ENCODE measurements at places on chromosomes 1 and 21. TPM values are rescaled to one million over a fixed set of nuclear protein-coding genes. Genes with fewer than 3 reads are reported as not detected.

Gene VCAM1
- polyA plus RNA-seq = 7.6 TPM

GRCh38 chr1:32052887-32053286, 19.9 kb upstream of the TMEM39B start:
- no peaks in the 10 kb centered on the region for H3K4me1 ChIP-seq
- H3K4me3 ChIP-seq = no peak overlapping the region
- no peaks in the 10 kb centered on the region for H3K27me3 ChIP-seq
- H3K27ac ChIP-seq = no peak overlapping the region
- DNase-seq = no peak

Gene NBPF8
- 9.9 TPM for polyA plus RNA-seq

- H3K36me3 ChIP-seq = no peaks in the 10 kb centered on the region
- peak overlapping the region; percentile 94 for H3K27ac ChIP-seq
- no peaks in the 10 kb centered on the region for H3K4me1 ChIP-seq
- H3K27me3 ChIP-seq = no peaks in the 10 kb centered on the region
- H3K4me3 ChIP-seq = peak overlapping the region; percentile 96
These were observed 1.3 kb downstream of the POU2F1 start for GRCh38 chr1:167221738-167222610.

DNA sequence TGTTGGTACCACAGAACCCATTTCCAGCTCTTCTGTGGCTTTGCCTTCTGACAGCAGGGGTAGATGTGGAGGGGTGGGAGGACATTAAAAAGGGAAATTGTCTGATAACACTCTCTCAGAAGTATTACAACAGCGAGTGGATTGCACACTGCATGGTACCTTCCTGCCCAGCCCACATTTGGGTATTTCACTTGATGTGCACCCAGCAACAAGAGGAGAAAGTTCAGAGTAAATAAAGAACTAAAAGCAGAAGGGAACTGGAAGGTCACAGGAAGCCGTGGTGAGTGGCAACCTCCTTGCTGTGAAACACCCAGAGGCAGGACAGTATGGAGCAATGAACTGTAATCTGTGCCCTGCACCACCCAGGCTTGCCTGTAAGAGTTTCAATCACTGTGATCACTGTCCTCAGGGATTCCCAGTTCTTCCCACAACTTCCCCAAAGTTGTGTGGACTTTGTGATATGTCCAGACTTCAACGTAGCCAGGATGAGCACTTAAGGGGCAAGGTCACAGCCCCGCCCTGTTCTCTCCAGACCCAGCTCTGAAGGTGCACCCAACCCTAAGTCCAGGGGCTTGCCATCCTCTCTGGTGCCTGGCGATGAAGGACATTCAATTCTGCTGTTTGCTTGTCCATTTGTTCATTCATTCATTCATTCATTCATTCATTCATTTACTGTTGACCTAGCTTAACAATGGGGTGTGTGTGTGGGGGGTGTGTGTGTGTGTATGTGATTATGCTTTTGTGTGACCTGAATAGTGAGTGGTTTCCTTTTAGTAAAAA, 18.7 kb upstream of the F5 start:
- no peak overlapping the region for H3K27ac ChIP-seq
- peaks cover 2% of the 10 kb centered on the region for H3K4me1 ChIP-seq
- no peaks in the 10 kb centered on the region for H3K36me3 ChIP-seq
- no peak overlapping the region for H3K4me3 ChIP-seq

GRCh38 chr21:38567335-38567969, 69.2 kb upstream of the ERG start:
- H3K4me3 ChIP-seq = no peak overlapping the region
- H3K36me3 ChIP-seq = no peaks in the 10 kb centered on the region
- H3K27ac ChIP-seq = no peak overlapping the region
- H3K4me1 ChIP-seq = no peaks in the 10 kb centered on the region

Gene AKNAD1
- polyA plus RNA-seq = 0.02 TPM

- no peak overlapping the region for H3K27ac ChIP-seq
- DNase-seq = no peak
- no peaks in the 10 kb centered on the region for H3K27me3 ChIP-seq
- H3K4me3 ChIP-seq = no peak overlapping the region
These were observed 454.8 kb downstream of the KIF26B start for GRCh38 chr1:245609354-245610150.

GRCh38 chr1:218296162-218296561, 11.1 kb downstream of the RRP15 start:
- no peak overlapping the region for H3K4me3 ChIP-seq
- H3K4me1 ChIP-seq = peaks cover 8% of the 10 kb centered on the region
- no peaks in the 10 kb centered on the region for H3K27me3 ChIP-seq
- DNase-seq = no peak

- peaks cover 11% of the 10 kb centered on the region for H3K4me1 ChIP-seq
- no peaks in the 10 kb centered on the region for H3K27me3 ChIP-seq
- DNase-seq = no peak
- H3K27ac ChIP-seq = no peak overlapping the region
- H3K4me3 ChIP-seq = no peak overlapping the region
These were observed 27.9 kb downstream of the CASZ1 start for GRCh38 chr1:10768552-10768951.

DNA sequence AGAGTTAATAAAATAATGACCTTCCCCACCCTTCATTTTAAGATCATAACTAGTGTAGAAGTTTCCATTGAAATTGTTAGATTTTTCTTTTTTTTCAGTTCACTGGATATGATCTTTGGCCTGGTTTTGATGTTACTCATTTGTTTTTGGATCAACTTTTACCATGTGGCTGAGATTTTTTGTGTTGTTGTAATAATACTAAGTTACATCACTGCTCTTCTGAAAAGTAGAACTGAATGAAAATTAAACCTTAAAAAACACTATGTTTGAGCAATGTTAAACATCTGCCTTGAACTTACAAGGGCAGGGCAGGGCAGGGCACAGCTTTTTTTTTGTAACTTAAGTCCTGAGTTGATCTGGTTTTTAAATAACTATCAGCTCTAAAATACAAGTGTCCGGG, 204.8 kb upstream of the ADAMTS5 start:
- no peak overlapping the region for H3K27ac ChIP-seq
- H3K4me1 ChIP-seq = no peaks in the 10 kb centered on the region
- H3K4me3 ChIP-seq = no peak overlapping the region
- no peaks in the 10 kb centered on the region for H3K27me3 ChIP-seq
- no peaks in the 10 kb centered on the region for H3K36me3 ChIP-seq

DNA sequence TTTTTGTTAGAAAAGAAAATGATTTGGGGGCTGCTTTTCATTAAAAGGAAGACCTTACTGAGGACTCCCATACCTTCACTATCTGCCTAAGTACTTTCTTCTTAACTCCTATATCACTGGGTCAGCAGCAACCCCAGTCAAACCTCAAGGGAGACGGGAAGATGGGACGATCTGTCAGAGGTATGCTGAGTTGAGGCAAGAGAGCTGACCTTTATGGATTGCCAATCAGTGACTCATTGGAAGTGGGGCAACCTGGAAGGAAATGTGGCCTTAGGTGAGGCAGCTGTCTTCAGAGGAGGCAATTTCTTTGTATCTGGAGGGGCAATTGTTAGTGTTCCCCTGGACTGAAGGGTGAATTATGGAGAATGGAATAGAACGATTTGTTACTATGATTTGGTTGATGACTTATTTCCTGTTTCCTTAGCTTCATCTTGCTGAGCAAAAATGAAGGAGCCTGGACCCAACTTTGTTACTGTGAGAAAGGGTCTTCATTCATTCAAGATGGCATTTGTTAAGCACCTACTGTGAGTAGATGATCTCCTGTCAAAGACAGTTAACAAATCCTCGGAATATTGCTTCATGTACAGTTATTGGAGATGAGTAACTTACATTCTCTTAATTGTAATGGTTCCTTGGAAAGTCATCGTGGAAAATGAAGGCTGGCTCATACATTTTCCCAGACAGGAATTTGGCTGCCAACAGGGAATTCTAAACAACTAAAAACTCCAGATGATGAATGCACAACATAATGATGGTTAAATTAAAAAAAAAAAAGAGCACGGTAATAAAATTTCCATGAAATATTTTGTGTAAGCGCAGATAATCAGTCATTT, 134.7 kb upstream of the KCNJ15 start:
- no peak overlapping the region for H3K4me3 ChIP-seq
- DNase-seq = no peak
- no peak overlapping the region for H3K27ac ChIP-seq
- no peaks in the 10 kb centered on the region for H3K4me1 ChIP-seq
- no peaks in the 10 kb centered on the region for H3K36me3 ChIP-seq

DNA sequence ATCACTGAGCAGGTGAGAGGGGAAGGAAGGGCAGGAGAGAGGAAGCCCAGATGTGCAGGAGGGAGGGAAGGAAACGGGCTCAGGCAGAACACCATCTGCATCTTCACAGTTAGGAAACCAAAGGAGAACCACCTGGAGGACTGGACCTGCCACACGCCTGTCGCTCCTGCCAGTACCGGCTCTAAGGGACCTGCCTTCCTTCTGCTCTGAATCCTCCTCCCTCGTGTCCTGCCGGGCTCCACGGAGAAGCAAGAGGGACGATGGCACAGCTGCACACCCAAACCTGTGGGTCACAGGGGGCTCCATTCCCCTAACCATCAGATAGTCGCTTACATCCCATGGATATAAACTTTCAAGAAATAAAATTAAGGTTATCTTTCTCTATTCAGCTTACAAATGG, 56.1 kb downstream of the TOR1AIP2 start:
- H3K4me1 ChIP-seq = peaks cover 6% of the 10 kb centered on the region
- no peak for DNase-seq
- no peak overlapping the region for H3K4me3 ChIP-seq
- H3K27me3 ChIP-seq = no peaks in the 10 kb centered on the region

Gene OR2T33
- not detected for polyA plus RNA-seq

DNA sequence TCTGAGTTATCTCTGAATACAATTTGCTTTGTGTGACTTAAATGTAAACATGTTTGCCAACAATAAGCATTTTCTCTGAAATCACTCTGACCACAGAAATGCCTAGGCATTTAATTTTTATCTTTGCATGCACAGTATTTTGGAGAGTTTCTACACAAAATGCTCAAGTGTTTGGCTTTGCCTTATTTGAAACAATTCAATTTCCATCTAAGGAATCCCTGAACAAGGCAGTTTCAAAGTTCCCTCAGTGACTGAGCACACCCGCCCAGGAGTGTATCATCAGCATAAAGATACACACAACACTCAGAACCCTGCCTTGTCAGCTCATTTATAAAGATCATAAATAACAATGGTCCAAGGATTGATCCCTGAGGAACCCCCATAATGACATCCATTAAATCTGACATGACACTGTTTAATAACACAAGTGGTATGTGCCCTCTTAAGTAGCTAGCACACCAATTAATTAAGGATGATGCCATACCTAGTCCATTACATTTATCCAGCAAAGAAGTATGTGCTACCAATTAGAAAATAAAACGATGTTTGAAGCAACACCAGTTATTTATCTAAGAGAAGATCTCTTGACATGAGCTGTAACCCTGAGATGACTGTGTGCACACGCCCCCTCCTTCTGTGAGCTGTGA, 585.8 kb downstream of the ADGRL2 start:
- peaks cover 5% of the 10 kb centered on the region for H3K4me1 ChIP-seq
- H3K27ac ChIP-seq = no peak overlapping the region
- no peak for DNase-seq
- no peaks in the 10 kb centered on the region for H3K36me3 ChIP-seq
- H3K27me3 ChIP-seq = no peaks in the 10 kb centered on the region
- no peak overlapping the region for H3K4me3 ChIP-seq

GRCh38 chr1:5727871-5728643, 264.2 kb downstream of the NPHP4 start:
- no peaks in the 10 kb centered on the region for H3K4me1 ChIP-seq
- no peak overlapping the region for H3K4me3 ChIP-seq
- no peaks in the 10 kb centered on the region for H3K36me3 ChIP-seq
- H3K27me3 ChIP-seq = no peaks in the 10 kb centered on the region
- DNase-seq = no peak
- H3K27ac ChIP-seq = no peak overlapping the region

- peaks cover 39% of the 10 kb centered on the region for H3K4me1 ChIP-seq
- H3K36me3 ChIP-seq = peaks cover 3% of the 10 kb centered on the region
- H3K4me3 ChIP-seq = no peak overlapping the region
- peak overlapping the region; percentile 94 for H3K27ac ChIP-seq
- peak; percentile 39 for DNase-seq
- no peaks in the 10 kb centered on the region for H3K27me3 ChIP-seq
These were observed 769 bp upstream of the ADAMTS4 start for GRCh38 chr1:161199506-161200139.

Gene EPHA2
- polyA plus RNA-seq = 19.8 TPM

Gene TAF12
- polyA plus RNA-seq = 29.3 TPM

DNA sequence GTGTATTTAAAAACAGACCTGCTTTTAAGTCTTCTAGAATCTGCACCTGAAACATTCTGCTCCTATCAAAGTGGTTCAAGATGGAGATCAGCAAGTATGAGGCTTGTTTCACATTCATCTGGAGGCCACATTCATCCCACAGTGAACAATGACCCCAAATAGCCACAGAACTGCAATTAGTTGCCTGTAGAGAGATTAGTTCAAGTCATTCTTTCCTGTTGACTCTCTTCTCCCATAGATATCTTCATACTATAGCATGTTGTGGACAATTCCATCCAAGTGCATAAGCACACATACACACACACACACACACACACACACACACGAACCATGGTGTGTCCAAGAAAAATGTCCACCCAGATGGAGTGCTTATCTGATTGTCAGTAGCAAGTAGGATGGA, 101.7 kb upstream of the FGGY start:
- no peak overlapping the region for H3K27ac ChIP-seq
- H3K27me3 ChIP-seq = no peaks in the 10 kb centered on the region
- no peak for DNase-seq
- no peaks in the 10 kb centered on the region for H3K36me3 ChIP-seq

- no peaks in the 10 kb centered on the region for H3K36me3 ChIP-seq
- H3K27ac ChIP-seq = peak overlapping the region; percentile 21
- no peaks in the 10 kb centered on the region for H3K4me1 ChIP-seq
- H3K4me3 ChIP-seq = no peak overlapping the region
- H3K27me3 ChIP-seq = no peaks in the 10 kb centered on the region
- DNase-seq = no peak
These were observed 21.1 kb downstream of the SMAP2 start for GRCh38 chr1:40394491-40395172.

DNA sequence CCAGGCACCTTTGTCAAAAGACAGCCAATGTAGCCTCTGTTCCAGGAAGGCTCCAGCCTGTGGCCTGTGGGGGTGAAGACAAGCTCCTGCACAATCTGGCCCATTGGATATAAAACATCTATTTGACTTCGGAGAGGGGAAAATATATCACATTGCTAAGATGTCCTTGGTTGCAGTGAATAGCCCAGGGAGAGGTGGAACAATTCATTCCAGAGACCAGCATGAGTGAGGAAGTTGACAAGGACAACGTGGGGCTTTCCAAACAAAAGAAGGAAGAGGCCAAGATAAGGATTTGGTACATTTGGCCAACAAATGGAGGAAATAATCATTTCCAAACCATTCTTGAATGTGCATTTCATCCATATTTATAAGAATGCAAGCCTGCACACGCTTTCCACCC, 187.0 kb downstream of the ETS2 start:
- H3K4me1 ChIP-seq = peaks cover 31% of the 10 kb centered on the region
- H3K27me3 ChIP-seq = no peaks in the 10 kb centered on the region
- H3K4me3 ChIP-seq = no peak overlapping the region
- H3K36me3 ChIP-seq = no peaks in the 10 kb centered on the region
- no peak for DNase-seq
- H3K27ac ChIP-seq = peak overlapping the region; percentile 50

DNA sequence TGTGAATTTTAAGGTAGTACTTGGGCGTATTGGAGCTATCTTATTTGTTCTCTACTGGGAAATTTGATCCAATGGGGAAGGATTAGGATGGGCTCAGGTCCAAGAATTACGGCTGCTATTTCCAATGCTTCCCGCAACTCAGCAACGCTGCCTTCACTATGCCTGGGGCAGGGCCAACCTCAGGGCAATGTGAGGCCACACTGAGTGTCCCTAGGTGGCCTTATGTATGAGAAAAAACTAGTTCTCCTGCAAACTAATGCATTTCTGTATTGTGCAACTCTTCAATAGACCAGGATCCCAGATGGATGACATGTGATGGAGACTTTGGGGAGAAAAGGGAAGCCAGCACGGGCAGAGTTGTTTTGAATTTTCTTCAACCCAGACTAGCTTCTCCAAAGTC, 168.1 kb downstream of the DUSP10 start:
- no peaks in the 10 kb centered on the region for H3K4me1 ChIP-seq
- peak; percentile 29 for DNase-seq
- no peaks in the 10 kb centered on the region for H3K27me3 ChIP-seq
- no peak overlapping the region for H3K27ac ChIP-seq

Measured in lung (tissue), 17 donors.